ENCODE measurements at places on chromosomes 13 and 19.

DNA sequence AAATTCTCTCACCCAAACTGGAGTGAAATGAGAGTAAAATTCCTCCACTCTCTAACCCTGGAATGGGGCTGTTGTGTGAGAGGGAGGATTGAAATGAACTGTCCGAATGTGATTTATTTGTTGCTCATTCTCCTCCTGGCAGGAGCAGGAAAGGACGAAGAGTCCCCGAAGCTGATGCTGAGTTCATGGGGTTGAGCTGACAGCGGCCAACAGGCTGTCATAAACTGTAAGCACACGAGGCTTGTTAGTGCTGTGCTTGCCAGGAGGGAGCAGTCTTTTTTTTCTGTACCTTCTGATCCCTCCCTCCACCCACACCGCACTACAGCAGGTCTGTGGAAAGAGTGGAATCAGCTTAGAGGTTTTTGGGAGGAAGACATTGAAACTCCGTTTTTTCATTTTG is 33.1 kb upstream of the ZNF331 start:
- DNase-seq: no peak

- DNase-seq: no peak
These were observed 579.1 kb downstream of the KCTD12 start for GRCh38 chr13:76307142-76307541.

DNA sequence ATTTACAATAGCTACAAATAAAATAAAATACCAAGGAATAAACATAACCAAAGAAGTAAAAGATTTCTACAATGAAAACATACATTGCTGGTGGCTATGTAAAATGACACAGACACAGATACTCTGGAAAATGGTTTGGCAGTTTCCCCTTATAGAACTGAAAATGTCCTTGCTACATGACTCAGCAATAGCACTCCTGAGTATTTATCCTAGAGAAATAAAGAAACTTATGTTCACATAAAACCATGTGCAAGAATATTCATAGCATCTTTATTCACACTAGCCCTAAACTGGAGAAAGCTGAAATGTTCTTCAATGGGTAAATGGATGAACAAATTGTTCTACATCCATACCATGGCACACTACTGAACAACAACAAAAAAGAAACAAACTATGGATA is 100.2 kb upstream of the RFC3 start:
- DNase-seq: no peak

DNA sequence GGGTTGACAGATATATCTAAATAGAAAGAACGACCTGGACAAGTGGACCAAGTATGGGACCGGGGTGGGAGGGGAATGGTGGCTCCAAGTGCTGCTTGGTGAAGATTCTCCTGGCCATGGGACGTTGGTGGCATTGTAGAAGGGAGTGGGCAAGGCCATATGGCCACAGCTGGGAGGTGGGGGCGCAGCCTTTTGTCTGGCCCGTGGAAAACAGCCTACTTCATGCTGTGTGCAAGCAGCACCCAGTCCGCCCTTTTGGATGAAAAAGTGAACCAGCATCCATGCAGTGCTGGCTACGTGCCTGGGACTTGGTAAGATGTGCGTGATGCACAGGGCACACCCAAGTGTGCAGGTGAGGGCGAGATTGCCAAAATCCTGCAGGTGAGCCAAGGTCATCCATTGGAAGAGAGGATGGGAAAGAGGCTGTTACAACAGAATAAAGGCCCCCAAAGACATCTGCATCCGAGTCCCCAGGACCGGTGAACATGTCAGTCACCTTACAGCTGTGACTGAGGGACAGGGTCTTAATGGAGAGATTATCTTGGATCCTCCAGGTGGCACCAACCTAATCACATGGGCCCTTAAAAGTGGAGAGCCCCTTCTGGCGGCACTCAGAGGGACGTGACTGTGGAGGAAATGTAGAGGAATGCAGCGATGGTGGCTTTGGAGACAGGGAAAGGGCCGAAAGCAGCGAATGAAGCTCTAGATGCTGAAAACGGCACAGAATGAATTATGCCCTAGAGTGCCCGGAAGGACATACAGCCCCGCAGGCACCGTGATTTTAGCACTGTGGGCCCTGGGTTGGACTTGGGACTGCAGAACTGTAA is 40.8 kb downstream of the TEX29 start:
- DNase-seq: no peak

DNA sequence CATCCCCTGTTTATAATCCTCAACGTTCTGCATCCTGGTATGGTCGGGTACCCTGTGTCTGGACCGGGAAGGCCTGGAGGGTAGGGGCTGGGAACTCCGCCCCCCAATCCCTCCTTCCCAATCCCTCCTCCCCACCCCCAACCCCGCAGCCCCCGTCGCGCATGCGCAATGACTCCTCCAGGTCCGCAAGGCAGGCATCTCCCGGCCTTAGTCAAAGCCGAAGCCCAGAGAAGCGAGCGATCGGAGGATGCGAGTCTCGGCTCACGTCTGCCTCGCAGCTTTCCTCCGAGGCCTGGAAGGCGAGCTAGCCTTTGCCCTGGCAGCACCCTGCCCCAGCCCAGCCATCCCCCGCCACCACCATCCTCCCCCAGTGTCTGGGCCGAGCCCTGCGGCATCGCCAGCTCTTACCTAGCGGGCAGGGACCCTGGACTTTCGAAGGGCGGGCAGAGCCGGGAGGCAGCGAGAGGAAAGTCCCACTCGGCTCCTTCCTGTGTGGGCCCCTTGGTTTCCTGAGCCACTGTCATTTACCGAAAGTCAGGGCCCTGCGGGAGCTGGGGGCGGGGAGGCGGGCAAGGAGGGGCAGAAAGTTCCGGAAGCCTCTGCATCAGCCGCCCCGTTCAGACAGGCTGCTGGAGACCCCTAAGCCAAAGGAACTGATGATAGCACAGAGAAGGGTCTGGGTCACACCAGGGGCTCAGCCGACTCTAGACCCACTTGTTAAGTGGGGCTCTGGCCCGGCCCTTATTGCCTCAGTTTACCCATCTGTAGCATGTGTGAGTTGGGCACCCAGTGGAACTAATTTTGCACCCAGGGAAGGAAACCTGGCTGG is at the start of gene JAK3:
Gene JAK3 (minus strand): TSS at position 445 of the 829 bp plus-strand sequence. CDS start 3,565 bp downstream, outside the sequence.
- DNase-seq: no peak

GRCh38 chr13:98632961-98633360 is 56.1 kb upstream of the STK24 start:
- no peak for DNase-seq

DNA sequence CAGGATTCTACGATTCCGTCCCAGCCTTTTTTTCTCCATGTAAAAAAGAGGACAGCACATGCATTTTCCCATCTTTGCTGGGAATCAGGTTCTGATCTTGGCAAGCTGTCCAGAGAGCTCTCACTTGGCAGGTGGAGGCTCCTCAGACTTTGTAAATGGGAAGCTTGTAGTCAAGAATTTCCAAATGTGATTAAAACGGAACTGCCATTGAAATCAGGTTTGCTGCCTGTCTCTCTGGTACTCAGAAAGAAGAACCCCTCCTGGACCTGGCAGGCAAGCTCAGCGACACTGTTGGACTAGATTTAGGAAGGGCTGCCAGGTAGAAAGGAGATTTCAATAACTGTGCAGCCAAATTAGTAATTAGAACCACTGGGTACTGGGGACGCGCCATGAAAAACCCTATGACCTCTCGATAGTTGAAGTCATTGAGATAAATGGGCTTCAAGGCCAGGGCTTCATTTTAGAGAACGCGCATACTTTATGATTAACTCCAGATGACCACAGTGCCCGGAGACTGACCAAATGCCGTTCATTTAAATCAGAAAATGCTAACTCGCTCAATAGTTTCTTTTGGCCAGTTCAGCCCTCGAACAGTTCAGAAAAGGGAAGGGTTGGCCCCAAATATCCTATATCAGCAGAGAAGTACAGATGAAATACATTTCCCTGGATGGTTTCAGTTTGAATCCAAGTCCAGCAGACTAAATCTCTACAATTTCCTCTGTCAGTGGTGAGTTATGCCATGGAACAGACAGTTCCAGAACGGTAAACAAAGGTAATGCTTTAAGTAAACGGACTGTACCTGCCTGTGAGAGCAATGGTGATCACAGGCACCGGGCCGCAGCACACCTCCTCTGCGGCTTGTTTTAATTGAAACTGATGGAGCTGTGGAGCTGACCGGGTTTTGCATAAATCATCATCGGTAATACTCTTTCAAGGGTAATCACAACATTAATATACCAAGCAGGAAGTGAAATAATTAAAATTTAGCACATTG is 517.4 kb downstream of the RFC3 start:
- no peak for DNase-seq

GRCh38 chr19:39449116-39449797 is 3.9 kb downstream of the SUPT5H start:
- DNase-seq: no peak

- DNase-seq: no peak
These were observed 246.7 kb downstream of the DLEU7 start for GRCh38 chr13:50596776-50597203.

DNA sequence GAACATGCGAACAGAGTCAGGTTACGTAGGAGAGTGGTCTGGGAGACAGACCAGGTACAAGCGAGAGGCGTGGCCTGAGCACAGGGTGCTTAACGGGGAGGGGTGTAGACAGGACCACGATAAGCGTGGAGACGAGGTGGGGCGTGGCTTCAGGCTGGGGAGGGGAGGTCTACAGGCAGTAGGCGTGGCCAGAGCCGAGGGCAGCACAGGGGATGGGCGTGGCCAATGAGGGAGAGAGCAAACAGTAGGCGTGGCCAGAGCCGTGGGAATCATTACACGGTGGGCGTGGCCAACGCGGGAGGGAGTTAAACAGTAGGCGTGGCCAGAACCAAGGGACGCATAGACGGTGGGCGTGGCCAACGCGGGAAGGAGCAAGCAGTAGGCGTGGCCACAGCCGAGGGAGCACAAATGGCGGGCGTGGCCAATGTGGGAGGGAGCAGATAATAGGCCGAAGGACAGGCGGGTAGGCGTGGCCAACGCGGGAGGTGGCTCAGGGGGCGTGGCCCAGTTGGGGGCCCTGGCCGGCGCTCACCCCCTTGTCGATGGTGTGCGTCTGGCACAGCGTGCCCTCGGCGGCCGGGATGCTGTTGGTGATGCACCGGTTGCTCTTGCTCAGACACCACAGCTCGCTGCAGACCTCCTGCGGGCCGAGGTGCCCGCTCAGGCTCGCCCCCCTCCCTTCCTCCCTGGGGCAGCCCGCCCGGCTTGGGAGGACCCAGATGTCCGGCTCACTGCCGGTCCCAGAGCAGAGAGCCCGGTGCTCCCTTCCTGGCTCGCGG is 15.2 kb upstream of the MYO1F start:
- DNase-seq: peak; percentile 98

DNA sequence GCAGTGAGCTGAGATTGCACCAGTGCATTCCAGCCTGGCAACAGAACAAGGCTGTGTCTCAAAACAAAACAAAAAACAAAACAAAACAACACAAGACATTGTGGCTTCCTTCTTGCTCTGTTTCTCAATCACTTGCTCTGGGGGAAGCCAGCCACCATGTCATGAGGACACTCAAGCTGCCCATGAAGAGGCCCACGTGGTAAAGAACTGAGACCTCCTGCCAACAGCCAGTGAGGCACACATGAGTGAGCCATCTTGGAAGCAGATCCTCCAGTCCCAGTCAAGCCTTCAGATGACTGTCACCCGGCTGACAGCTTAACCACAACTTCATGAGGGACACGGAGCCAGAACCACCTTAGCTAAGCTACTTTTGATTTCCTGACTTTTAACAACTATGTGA is 25.2 kb downstream of the CPT1C start:
- no peak for DNase-seq

GRCh38 chr13:45209229-45209628 is 8.4 kb upstream of the KCTD4 start:
- DNase-seq: no peak

DNA sequence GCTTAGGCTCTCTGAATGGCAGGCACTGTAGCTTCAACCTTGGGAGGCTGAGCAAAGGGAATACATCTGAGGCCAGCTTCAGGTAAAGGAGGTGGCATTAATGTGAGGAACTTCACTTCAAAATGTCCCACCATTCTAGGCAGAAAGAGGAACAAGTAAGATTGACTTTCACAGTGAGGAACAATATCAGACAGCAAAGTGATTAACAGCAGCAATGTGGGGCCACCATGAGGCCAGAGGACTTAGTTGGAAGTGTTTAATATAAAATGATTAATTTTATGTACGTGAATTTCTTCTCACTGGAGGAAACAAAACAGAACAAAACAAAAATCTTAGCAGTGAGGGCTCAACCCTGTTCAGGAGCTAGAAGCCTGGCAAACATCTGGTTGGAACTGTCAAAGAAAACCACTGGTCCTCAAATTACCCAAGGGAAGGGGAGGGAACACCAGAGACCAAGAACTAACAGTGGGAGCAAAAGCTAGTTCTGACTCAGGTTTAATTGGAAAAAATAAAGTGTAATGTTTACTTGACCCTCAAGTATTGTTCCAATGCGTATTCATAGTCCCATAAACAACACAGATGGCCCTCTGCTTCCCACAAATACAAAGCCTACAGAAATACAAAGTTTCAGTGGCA is 43.9 kb upstream of the FRY start:
- no peak for DNase-seq

Measured in coronary artery (tissue), 2 donors.